Dermis microvascular lymphatic vessel endothelial cell (primary cell): ENCODE measurements at places on chromosomes 6 and 20. TPM values are rescaled to one million over a fixed set of nuclear protein-coding genes. Genes with fewer than 3 reads are reported as not detected.

DNA sequence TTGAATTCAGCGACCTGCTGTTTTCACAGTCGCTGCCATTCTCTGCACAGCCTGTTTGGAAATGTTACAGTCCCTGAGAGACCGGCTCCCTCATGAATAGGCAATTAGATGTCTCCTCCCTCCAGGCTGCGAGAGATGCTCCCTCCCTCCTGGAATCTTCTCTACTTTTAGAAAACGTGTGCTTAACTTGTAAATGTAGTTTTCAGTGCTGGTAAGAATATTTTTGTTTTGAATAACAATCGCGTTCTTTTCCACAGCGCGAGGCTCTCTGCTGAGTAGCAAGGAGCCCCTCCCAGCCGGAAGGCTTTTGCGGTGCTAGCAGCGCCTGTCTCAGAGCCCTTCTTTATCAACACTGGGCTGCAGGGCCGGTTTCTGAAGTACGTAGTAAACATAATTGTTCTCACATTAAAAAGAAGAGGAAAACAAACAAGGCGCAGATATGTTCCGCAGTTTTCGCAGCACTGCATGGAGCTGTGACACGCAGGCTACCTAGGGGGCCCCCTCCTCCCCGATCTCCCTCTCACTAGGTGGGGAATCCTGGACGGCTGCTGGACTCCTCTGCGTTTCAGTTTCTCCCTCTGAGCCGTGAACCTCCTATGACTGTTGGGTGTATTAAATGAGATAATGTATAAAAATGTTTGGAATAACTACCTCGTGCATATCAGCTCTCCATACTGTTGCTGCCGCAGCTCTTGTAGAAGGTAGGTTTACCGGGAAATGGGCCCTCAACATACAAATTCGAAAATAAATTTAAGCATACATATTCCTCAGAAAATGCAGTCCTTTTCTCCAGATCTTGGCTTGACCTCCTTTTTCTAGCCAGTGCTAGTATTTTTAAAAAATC is 79.0 kb upstream of the SPACA1 start:
- no peak for DNase-seq

DNA sequence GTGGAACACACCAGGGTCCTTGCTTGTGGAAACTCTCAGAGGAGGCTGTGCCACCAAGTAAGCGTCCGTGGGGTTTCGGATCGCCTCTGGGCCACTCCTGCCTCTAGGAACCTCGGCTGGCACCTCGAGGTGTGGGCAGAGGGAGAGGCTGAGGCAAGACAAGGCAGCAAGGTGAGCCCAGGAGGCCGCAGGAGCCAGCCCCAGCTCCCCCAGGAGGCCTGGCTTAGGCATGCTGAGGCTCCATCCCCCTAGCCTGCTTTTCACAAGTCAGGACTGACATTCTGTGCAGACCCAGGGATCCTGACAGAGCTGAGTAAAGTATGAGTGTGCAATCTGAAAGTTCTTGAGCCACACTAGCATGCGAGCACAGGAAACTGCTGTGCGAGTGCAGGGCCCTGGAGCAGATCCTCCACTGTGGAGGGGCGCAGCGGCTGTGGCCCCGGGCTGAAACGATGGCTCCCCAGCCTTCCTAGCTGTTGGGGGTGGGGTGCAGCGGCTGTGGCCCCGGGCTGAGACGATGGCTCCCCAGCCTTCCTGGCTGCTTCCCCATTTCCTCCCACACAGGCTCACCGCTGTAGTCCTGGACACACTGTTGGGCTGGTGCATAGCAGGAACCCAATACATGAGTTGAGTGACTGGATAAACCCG is 75.2 kb upstream of the CD93 start:
- no peak for DNase-seq

DNA sequence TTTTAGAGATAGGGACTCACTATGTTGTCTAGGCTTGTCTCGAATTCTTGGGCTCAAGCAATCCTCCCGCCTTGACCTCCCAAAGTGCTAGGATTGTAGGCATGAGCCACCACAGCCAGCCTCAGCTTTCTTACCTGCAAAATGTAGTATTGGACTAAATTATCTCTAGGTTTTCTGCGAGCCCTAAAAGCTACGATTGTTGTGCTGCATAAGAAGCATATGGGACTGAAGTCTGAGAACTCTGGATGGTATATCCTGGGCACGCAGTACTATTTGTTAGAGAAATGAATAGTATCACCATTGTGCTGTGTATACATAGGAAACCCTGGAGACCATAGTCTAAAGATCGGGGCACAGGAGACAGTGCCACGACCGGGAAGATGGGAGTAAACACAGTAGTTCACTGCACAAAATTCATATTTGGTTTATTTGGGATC is 60.1 kb downstream of the RPRD1B start:
- DNase-seq = no peak

The TREML1 gene
- not detected in 2 replicates for total RNA-seq

- peak; percentile 77 for DNase-seq
These were observed 147.5 kb downstream of the ERMARD start for GRCh38 chr6:169898788-169899480.

The UBE2C gene
- total RNA-seq = 9.6 and 17.1 TPM in 2 replicates

The SIRPB2 gene
- 0.13 and 0.38 TPM in 2 replicates for total RNA-seq

The EYS gene
- 0.13 TPM in 1 of 2 replicates, not detected in the other for total RNA-seq

- no peak for DNase-seq
These were observed 6.1 kb upstream of the PM20D2 start for GRCh38 chr6:89139509-89140346.
